Gastroesophageal sphincter (tissue), 4 donors: ENCODE measurements at places on chromosomes 6 and 20. TPM values are rescaled to one million over a fixed set of nuclear protein-coding genes. Genes with fewer than 3 reads are reported as not detected.

Gene MMS22L
- 3.7 TPM for total RNA-seq

Gene DOK5
- total RNA-seq = 0.62 TPM

Gene TMEM74B
- total RNA-seq = 1.8 TPM

Gene FARS2
- total RNA-seq = 16.3 TPM

Gene ERGIC3
- total RNA-seq = 181 TPM

Gene MACROD2
- 4.0 TPM for total RNA-seq

Gene GPLD1
- total RNA-seq = 7.8 TPM

Gene PI16
- total RNA-seq = 48.1 TPM

Gene ANKRD6
- 12.1 TPM for total RNA-seq

DNA sequence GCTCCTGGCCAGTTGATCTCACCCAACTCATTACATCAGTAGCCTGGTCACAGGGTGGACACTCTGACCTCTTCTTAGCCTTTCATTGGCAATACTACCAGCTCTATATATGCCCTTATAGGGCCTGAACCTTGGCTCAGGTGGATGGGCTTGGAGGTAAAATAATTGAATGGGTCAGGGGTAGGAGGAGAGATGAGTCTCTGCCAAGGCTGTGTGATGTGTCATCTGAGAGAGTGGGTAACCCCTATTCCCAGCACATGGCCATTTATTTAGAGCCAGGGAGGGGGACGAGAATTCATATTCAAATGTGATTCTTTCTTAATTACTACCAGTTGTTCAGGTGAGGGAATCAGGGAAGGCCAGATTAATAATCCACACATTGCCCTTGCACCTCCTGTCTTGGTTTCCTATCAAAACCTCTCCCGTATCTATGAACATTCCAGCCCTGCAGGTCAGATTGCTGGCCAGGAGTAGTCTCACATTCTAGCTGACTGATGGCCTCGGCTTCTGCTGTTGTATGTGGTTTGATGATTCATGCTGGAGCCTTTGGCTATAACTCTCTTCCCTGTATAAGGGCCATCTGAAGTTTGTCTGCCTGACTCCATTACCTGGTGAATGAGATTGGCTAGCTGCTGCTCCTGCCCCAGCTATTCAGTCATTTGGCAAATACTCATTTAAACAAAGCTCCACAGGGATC lies 13.4 kb downstream of the C20orf173 start:
- ATAC-seq = no peak

DNA sequence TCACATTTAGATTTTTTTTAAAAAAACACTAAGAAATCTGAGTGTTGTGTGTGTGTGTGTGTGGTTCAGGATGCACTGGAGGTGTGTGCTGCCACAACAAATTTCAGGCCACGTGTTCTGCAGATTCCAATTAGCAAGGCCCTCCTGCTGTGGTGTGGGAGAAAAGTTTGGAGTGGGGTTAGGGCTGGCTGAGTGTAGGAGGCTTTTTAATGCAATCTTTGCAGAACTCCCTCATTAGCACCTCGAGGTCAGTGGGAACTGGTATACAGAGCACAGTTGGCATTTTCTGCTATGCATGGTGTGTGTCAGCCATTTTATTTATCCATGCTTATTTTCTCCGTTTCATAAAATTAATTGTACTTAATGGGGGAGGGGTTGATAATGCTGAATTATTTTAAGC lies 187.6 kb downstream of the SOX4 start:
- no peak for ATAC-seq

GRCh38 chr6:144665932-144666450 lies 380.9 kb downstream of the UTRN start:
- ATAC-seq = no peak

GRCh38 chr20:12502443-12502842 lies 506.3 kb upstream of the SPTLC3 start:
- ATAC-seq = no peak

- ATAC-seq = no peak
Observed at GRCh38 chr6:128504003-128504654, 16.3 kb downstream of the PTPRK start.

- no peak for ATAC-seq
Observed at GRCh38 chr6:37134036-37134395, 35.9 kb upstream of the PIM1 start.

DNA sequence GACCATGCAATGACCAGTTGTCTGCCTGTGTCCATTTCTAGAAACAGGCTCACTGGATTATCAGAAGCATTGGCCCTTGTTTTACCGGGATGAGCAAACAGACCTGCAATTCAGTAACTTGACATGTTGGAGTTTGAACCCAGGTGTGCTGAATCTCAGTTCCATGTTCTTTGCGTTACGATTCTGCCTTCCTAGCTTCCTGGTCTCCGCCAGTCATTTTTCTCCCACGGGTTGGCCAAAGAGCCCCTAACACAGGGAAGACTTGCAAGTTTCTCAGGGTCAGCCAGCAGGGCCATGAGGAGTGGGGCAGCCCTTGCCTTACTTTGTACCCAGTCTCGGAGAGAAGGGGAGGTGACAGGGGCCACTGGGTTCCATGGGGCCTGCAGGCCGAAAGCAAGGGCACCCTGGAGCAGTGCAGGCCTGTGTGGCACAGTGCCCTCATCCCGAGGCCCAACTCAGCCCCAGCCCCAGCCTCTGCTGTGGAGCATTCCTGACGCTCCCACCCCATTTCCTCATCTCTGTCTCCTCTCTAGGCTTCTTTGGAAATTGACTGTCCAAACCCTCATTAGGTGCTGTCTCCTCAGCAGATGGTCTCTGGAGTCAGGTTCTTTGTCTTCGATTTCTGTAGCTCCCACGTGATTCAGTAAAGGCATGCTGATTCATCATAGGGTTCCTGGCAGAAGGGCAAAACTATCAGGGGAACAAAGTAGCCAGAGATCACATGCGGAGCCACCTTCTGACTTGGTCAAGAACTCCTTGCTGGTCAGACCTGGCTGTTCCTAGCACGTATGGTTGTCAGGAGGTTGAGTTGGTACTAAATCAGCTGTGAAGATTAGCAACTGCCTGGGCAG lies 23.6 kb downstream of the CDS2 start:
- ATAC-seq = peak; percentile 31

- ATAC-seq = peak; percentile 69
Observed at GRCh38 chr6:17280552-17281090, 540 bp upstream of the RBM24 start.

DNA sequence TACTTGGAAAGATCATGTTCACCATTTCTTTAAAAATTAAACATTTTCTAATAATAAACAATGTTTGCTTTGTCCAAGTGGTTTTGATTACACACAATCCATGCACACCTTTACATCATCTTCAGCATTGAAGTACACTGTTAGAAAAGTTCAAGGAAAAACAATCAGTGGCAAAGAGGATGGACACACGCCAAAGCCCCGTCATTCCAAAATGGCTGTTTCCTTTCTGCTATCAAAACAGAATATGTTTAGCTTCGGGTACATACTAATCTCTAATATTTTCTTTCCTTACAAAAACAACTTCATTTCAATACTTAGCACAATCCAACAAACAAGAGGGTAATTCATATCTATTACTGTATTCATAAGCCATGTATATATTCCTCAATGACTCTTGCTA lies 24.5 kb downstream of the REPS1 start:
- ATAC-seq = no peak

DNA sequence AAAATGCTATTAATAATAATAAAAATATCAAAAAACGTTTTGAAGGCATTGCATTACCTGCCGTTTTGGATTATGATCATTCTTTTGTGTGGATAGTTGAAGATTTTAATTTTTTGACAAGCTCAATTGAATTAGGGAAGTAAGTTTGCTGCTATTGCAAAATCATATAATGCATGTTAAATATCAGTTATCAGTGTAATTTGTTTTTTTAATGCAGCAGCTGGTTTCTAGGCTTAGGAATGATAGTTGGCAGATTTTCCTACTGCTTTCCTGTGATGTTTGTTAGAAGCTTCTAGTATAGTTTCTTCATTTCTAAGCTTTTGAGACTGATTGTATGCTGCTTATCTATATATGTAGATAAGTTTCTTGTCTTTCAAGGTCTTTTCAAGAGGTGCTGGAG lies 99.0 kb downstream of the JARID2 start:
- no peak for ATAC-seq

DNA sequence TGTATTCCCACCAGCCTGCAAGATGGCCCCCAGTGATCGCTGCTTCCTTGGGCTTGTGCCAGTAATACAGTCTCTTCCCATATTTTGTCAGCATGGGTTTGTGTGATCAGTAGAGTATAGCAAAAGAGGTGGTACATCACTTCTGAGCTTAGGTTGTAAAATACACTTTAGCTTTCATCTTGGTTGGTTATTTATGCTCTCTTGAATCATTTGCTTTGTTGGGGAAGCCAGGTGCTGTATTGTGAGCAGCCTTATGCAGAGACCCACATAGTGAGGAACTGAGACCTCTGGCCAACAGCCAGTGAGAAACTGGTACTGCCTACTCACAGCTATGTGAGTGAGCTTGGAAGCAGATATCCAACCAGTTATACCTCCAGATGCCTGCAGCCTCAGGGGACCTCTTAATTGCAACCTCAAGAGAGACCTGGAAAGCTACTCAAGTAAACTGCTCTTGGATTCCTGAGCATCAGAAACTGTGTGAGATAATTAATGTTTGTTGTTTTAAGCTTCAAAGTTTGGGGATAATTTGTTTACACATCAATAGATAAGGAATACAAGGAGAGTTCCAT lies 229.3 kb downstream of the FARS2 start:
- no peak for ATAC-seq

DNA sequence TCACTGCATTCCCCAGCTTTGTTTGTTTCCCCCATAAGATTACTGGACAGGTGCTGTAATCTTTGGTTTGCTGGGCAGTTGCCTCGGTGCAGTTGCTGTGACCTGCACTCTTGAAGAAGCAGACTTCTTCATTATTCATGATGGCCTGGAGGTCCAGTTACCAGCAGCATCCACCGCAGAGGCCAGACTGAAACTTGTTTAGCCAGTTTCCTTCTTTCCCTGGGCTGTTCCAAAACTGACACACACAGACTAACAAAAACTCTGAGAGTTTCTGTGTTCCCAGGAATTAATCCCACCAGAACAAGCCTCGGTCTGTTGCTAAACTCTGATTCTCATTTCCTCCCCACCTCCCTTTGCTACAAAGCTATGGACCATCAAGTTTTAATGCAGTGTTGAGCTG lies 144.1 kb downstream of the QRSL1 start:
- no peak for ATAC-seq

DNA sequence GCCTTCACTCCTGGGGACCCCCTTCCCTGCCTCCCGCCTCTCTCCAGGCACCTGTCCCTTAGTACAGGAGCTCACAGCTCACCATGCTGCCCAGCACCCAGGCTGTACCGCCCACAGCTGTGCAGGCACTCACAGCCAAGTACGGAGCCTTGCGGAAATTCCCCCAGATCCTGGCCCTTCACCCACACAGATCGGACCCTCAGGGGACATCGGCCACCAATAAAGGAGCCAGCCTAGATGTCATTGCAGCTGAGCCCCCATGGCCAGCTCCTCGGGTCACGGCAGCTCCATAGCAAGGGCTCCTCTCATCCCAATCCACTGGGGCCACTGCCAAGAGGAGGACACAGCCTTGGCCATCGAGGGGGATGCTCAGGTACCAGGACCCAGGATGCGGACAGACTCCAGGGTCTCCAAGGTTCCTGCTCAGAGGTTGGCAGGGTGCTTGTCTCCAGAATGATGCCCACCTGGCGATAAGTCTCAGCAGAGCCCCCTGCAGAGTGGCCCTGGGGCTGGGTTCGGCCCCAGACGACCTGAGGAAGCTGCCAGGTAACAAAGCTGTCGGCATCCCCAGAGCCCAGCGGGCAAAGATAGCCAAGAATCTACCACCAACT lies 82.3 kb downstream of the YTHDF1 start:
- no peak for ATAC-seq

GRCh38 chr6:168101590-168102314 lies 22.7 kb upstream of the FRMD1 start:
- ATAC-seq = no peak

GRCh38 chr6:52632011-52632410 lies 38.9 kb upstream of the TMEM14A start:
- no peak for ATAC-seq

DNA sequence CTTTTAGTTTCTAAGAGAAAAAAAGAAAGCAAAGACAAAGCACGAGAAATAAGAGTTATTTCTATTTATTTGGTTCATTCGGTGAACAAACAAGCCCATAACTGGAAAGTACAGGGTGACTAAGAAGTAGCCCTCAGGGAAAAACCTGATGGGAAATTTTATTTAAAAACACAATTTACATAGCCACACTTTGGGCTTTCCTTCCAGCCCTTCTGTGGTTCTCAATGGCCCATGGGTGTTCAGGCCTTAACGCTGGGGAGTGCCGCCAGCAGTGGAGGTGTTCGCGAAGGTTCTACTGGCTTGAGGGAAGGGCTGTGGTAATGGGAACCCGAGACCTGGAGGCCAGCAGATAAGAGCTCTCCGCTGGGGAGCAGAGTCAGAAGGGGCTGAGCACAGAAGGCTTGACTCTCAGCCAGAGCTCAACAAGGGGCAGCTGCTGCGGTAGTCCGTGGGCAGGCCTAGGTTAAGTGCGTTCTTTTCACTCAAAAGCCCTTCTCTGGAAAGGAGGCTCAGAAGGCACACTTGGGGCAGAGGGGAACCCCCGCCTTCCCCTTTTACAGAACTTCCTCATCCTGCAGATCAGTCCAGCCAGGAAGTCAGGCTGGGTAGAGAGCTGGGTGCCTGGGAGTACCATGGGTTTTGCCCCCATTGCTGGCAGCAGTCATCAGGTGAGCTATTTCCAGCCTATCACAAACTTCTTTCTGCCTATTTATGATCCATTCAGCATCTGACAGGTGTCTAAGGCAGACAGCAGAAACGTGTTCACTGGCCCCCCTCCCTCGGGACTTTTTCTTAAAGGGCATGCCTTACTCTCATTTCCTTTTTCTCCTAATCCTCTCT lies 8.8 kb upstream of the CD83 start:
- peak; percentile 50 for ATAC-seq

DNA sequence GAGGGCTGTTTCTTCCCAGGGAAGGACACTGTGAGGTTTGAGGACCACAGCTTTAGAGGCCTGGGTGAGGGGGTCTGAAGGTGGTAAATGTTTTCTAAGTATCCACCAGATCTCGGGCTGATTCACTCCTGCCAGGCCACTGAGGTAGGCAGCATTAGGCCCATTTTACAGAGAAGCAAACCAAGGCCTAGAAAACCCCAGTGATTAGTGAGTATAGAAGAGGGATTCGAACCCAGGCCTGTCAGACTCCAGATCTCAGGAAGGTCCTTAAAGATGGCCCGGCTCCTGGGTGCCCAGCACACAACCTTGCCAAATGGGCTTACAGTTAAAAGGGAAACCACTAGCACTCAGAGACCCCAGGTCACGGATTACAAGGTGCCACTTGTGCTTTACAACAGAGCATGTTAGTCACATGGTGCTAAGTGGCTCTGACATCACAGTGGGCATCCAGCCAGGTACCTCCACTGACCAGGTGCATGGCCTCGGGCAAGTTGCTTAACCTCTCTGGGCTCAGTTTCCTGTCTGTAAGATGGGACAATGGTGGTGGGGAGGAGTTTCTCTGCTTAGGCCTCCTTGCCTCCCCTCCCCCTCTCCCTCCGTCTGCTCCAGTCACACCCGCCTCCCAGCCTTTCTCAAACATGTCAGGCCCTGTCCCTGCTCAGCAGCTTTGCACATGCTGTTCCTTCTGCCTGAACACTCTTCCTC lies 18.8 kb upstream of the SIRPA start:
- ATAC-seq = no peak

- no peak for ATAC-seq
Observed at GRCh38 chr6:125747589-125748405, 1.6 kb upstream of the HEY2 start.
